ENCODE measurements at places on chromosomes 3 and 15.

DNA sequence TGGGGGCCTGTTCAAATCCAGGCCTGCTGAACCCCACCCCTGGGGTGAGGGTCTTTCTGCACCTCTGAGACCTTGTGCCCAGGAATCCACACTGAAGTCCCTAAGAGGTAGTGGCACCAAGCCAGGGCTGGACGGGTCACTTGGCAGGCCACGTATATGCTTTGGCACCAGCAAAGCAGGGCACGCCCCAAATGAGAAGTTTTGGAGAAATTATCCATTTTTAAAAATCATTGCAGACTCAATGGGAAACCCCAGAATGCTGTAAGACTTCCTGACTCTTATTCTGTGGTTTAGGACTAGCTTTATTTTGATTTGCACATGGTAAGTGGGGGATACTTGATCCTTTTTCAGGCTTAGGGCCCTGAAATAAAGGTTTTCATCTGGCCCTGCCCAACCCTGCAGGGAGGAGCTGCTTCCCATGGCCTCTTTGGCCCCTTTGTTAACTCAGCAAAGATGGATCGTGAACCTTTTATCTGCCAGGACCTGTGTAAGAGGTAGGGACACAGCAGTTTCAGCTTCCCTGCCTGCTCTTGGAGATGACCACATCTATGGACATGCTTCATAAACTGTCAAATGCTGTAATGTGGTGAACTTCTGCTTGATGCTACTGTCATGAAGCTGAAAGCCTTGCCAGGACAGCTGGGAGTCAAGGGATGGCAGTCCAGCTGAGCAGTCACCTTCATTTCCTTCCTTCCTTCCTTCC, 88.0 kb downstream of the HMG20A start:
- peak; percentile 30 for DNase-seq

DNA sequence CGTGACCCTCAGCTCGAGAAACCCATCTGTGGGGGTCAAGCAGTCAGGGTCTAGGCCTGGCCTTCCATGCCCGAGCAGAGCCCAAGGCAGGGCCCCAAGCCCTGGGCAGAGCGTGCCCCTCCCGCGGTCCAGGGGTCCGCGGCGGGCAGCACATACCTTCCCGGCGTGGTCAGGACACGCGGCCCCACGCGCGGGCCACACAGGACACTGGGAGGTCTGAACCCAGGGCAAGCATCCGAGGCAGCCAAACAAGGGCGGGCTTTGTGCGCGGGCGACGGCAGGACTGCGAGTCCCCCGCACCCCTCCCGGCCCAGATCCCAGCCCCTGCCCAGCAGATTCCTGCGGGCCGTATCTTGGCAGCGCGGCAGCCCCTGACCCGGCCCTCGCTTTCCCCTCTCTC, 61.6 kb upstream of the ACAN start:
- DNase-seq = no peak

GRCh38 chr3:127771746-127772145, 50.6 kb downstream of the MGLL start:
- DNase-seq = no peak

GRCh38 chr15:54580643-54581042, 602.4 kb downstream of the UNC13C start:
- no peak for DNase-seq

DNA sequence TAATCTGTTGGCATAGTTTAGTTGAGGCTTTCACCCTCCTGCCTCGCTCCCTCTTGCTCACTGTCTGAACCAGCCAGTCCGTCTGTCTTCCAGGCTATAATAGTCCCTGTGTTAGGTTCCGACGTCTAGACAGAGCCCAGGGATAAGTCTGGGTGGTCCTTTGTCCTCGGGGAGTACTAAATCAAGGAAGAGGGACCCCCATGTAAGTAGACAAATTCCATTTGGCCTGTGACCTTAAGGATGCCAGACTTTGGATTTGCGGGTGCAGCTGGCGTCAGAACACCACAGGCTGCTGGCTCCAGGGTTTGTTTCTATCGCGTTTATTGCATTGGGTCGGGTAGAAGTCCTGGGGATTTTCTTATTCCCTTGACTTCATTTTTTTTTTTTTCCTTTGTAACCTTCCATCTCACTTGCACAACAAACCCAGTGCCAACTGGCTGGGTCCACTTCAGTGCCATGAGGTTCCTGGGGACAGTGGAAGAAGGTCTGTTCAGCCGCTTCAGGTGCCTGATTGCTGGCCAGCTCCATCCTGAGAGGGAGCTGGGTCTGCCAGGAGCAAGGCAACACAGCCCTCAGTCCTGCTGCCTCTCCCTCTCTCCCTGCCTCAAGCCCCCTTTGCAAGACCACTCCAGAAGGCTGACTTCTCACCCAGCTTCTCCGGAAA, 95.4 kb upstream of the KLHL25 start:
- no peak for DNase-seq

- no peak for DNase-seq
These were observed 54.3 kb downstream of the LRRN1 start for GRCh38 chr3:3853544-3853943.

DNA sequence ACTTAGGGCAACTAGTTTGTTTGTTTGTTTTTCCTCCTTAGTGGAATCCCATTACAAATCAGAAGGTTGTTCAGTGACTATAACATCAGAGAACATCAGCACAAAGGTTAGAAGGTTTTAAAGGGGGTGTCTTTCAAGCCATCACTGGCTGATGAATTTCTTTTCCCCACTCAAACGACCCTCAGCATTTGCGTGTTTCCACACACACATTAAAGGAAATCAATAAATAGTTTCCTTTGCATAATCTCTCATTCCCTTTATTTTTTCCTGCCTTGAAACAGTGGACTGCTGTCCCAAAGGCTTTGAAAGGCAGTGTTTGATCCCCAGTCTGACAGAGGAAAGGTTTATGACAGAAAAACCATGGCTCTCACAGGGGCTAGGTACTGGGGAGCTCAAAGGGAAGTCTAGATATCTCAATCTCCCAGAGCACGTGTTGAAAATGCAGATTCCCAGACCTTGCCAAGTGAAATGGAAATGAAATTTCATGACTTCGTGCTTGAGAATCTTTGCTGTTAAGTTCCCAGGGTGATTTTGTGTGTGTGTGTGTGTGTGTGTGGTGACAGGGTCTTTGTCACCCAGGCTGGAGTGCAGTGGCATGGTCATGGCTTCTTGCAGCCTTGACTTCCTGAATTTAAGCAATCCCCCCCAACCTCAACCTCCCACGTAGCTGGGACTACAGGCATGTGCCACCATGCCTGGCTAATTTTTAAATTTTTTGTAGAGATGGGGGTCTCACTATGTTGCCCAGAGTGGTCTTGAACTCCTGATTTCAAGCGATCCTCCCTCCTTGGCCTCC, 2.2 kb upstream of the INTS14 start:
- DNase-seq = no peak

GRCh38 chr15:94324117-94324826, 92.9 kb downstream of the MCTP2 start:
- DNase-seq = peak; percentile 64

- DNase-seq = no peak
These were observed 6.9 kb downstream of the RTP2 start for GRCh38 chr3:187695449-187695848.

DNA sequence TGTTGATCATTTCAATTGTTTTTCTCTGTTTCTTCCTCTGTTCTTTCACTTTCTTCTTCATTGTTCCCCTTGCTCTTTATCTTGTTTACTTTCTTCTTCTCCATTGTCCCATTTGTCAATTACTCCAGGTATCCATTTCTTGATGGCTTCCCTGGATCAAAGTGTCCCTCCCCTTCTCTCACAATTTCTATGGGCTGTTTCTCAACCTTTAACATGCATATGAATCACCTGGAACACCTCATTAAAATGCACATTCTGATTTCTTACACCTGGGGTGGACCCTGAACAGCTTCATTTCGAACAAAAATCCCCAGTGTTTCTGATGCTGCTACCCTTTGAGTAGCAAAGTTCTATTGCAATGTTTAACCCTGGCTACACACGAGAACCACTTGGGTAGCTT, 454.8 kb downstream of the EPHA6 start:
- no peak for DNase-seq

- DNase-seq = no peak
These were observed 127.5 kb downstream of the UACA start for GRCh38 chr15:70635895-70636294.

- DNase-seq = peak; percentile 1
These were observed 415.8 kb upstream of the GOLIM4 start for GRCh38 chr3:168511428-168512014.

DNA sequence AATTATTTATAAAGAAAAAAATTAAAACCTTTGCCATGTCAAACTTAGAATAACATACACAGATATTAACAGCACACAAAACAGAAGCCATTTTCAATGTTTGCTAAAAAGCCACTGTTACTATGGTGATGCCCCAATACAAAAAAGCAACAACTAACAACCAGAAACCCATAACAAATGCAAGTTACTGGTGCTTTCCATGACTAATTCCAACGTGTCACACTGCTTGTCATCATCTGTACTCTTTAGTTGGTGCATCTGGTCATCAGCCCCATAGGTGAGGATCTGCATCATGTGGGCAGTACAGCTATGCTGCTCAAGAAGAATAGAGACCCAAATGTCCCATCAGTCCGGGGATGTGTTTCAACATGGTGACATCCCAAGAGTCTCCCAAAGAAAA, 52.8 kb downstream of the ATP8B4 start:
- DNase-seq = peak; percentile 15

GRCh38 chr3:186825294-186825821, 17.2 kb upstream of the ADIPOQ start:
- DNase-seq = peak; percentile 81

DNA sequence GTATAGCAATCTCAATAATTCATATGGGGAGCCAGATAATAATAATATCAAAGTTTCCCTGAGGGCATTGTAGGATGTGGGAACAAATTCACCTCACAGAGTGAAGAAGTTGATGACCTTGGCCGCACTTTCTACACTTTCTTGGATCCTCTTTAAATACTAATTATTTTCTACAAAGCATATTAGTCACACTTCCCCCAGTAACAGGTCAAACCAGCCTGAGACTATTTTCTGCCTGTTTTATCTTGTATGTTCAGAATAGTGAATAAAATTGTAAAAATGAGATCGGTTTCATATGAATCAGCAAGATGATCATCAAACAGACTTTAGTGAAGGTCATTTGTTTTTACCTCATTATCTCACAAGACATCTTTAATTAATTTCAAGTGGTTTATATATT, 2.3 kb upstream of the OR5K3 start:
- DNase-seq = no peak

DNA sequence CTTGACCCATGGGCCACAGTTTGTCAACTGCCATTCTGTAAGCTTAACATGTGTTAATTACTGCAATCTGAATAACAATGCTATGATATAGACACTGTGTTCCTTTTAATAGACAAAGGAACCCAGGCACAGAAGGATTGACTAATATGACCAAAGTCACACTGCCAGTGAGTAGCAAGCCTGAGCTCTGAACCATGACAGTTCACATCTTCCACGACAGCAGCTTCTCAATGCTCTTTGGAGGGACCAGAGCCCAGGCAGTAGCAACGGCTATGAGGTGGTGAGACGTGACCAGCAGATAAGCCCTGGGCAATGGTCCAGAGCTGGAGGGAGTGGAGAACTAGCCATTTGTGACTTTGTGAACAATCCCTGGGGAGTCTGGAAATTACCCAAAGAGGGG, 19.4 kb downstream of the CA12 start:
- DNase-seq = no peak

GRCh38 chr15:56754772-56755370, 21.6 kb upstream of the ZNF280D start:
- DNase-seq = peak; percentile 70

GRCh38 chr3:46112296-46112695, 85.0 kb upstream of the XCR1 start:
- no peak for DNase-seq

DNA sequence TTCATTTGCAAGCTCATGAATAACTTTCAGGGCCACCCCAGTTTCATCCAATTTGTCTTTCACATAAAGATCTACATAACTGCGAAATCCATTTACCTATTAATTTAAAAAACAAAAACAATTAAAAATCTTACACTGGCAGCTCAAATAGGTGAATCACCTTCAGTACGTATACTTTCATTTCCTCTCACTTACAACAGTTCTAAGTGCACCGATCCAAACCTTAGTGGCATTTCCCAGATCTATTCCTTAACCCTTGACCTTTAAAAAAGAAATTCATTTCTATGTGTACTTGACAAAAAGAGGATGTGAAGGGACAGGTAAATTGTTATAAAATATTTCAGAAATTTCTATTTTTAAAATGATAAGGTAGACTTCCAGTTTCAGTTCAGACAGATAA, 30.8 kb downstream of the TOP2B start:
- DNase-seq = no peak

DNA sequence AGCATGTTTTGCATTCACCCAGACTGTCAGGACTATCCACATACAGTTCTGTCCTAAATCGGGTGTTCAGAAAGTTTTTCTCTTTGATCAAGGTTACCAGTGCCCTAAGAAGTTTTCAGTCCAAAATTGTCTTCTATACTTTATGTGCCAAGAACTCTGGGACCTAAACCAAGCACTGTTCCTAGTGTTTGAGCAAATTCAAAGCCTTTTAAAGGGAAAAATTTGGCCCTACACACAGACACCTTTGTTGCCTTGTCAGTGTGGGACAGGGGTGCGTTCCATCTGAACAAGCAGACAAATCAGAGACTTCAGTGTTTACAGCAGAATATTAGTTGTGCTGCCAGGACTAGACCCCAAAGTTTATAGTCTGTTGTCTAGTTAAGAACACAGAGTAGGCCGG, 50.6 kb downstream of the DGKG start:
- no peak for DNase-seq

DNA sequence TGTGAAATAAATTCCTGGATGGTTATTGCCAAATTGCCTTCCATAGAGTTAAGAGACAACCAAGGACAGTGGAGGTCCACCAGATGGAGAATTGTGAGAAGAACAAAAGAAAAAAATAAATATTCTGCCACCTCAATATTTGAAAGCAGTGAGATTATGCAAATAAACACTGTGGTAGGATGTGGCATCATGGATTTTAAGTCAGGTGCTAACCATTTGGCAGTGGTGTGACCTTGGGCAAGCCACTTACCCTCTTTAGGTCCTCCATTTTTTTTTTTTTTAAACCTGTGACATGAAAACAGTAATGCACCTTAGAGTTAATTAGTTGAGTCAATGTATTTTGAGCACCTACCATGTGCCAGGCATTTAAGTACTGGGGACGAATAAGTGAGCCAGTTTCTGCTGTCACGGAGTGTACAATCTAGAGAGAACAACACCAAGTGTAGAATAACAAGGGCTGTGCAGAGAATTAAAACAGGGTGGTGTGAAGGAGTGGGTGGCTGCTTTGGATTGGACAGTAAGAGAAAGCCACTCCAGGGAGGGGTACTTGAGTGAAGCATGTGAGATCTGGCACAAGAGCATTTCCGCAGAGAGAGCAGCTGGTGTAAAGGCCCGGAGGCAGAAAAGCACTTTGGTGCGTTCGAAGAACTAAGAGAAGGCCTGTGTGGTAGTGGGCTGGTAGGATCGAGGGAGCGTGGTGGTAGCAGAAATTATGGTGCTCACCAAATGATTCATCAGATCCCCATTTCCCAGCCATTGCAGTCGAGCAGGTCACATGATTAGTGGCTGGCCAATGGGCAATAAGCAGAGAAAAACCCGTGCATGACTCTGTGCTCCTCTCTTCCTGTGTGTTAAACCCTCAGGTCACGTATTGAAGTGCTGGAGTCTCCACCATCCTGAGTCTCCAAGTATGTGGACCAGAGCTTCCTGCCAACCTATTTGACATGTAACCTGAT, 39.2 kb downstream of the CCK start:
- DNase-seq = no peak

Data from fibroblast of skin of right quadriceps (primary cell).